Forelimb muscle (tissue), 1 donor: ENCODE measurements at places on chromosomes 12 and 14.

GRCh38 chr12:58416236-58416635 is 474.9 kb downstream of the ATP23 start:
- DNase-seq = no peak

DNA sequence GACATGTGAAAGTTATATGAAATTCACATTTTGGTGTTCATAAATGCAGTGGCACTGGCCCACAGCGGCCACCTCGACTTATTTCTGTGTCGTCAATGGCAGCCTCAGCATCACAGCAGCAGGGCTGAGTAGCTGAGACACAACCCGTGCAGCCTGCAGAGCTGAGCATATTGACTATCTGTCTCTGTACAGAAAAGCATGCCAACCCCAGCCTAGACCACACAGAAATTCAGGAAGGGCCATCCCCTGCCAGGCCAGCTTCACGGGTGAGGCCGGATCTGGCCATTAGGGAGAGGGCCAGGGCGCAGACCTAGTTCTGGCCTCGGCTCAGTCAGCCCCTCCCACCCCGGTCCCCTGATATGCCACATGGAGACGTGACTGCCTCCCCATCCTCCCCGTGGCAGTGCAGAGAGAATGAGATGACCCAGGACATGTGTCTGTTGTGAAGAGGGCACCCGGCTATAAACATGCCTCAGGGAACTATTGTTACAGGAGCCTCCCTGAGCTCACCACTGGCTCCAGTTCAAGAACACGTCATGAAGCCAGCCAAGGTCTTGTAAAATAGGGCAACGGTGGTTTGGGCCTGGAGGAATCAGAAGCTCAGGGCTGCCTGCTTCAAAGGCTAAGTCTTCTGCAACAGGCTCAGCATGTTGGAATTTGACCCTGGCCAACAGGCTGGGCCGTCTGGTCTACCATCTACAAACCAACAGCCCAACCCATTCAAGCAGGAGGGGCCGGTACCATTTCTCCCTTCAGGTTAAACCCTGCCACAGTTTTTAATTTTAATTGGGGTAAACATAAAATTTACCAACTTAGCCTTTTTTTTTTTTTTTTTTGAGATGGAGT is 25.5 kb downstream of the SCARB1 start:
- no peak for DNase-seq

DNA sequence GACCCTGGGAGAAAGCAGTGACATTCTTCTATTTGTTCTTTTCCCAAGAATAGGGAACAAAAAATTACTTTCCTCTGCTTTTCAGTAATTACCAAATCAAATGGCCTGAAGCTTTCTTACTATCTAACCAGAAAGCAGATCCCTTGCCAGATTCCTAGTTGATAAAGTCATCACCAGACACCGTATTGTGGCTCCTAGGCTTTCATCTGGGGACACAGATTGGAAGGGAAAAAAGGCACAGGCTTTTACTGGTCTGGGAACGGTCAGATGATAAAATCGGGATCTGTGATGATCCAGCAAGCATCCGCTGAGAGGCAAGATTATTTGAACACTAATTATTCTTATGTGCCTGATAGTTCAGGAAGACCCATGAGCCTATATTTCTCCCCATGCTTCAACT is 79.1 kb upstream of the BCL2L14 start:
- no peak for DNase-seq

GRCh38 chr12:71719647-71720370 is 33.9 kb downstream of the TMEM19 start:
- DNase-seq = no peak

GRCh38 chr12:10623131-10623530 is 9.7 kb upstream of the MAGOHB start:
- DNase-seq = no peak

DNA sequence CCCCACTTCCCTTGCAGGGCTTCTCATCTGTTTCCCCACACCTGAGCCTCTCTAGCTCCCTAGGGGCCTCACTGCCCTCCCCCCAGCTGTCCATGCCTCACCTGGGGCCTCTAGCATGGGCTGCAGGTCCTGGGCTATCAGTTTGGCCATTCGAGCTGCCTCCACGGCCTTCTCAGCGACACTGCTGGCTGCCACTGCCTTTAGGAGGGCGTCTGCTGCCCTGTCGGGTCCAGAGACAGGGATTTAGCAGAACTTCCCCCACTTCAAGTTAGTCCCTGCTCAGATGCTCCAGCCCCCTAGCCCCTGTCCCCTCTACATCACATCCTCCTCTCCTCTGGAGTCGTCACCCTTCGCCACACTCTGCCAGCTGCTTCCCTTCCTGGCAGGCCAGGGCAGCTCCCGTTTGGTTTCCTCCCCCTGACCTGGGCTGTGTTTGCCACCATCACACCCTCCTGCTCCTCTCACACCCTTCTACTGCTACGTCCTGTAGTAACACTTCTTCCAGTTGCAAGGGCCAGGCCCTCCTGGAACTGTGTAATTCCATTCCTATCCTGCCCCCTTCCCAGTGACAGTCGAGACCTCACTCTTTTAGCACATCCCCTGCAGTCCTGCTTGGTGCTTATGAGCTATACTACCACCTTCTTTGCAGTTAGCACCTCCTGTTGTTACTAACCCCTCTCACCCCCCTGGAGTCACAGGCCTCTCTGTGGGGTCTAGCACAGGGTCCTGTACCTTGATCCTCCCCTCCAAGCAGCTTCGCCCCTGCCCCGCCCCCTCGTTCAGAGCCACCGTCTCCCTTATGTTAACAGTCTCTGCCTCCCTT is 4.3 kb upstream of the AP1G2 start:
- DNase-seq = no peak

GRCh38 chr12:55908726-55909512 is 18.8 kb downstream of the PYM1 start:
- no peak for DNase-seq

DNA sequence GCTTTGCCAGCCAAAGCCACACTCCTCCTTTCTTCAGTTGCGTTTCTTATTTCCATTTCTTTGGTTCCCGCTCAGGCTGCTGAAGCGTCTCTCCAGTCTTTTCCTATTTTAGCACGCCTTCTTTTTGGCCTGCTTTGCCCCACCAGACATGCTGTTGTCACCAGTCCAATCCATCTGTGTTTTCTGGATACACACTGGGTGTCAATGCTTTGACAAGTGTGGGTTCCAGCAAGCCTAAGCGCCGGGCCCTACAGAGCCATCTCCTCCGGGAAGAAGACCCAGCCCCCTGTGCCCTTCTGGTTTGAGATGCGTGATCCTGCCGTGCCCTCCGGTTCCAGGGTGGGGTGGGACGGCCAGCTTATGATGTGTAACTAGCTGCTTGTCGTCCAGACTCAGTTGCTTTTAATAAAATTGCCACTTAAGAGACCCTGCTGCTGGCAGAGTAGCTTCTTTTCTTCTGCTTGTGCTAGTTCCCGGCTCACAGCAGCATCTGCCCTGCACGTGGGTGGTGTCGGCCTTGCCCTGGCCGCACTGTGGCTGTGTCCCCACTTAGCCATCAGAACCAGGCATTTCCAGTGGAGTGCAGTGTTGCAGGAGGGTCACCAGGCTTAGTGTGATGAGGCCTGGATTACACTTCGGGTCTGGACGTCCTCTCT is 29.7 kb downstream of the EML1 start:
- peak; percentile 47 for DNase-seq

- DNase-seq = peak; percentile 5
These were observed 101.2 kb downstream of the PEBP1 start for GRCh38 chr12:118237052-118237665.

DNA sequence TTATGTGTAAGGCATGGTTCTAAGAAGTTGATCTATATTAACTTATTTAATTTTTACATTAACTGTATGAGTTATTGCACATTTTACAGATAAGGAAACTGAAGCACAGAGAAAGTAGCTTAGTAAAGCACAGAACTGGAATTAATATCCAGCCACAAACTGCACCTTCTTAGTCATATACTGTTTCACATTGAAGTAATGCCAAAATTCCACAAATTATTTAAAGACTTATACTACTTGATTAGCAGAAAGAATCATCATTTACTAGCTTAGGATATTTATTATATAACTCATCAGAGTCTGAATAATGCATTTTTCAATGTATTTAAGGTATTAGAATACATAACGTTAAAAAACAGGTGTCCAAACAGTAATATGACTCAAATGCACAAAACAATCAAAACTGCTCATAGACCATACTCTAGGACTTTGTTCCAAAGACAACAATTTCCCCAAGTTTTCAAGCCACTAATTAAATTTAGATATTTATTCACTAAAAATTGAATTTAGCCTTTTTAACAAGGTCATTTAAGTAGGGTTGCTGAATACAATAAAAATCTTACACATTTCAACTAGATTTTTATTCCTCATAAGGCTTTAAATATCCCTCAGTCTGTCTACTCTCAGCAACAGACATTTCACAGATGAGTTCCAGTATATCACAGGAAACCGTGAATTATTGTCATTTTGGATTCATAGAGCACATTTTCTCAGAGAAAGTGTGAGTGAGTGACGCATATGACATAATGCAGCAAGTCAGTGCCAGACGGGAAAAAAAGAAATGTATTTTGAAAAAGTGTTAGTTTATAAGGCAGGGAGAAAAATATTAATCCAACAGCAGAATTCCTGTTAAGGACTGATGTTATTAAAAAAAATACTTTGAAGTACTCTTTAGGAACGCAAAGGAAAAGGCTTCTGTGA is 782.5 kb downstream of the TMTC2 start:
- DNase-seq = no peak

GRCh38 chr14:93109572-93110481 is 5.9 kb downstream of the ITPK1 start:
- no peak for DNase-seq

- DNase-seq = no peak
These were observed 74.3 kb upstream of the OTX2 start for GRCh38 chr14:56884617-56885016.

- no peak for DNase-seq
These were observed 360.4 kb downstream of the MED13L start for GRCh38 chr12:115916910-115917668.

DNA sequence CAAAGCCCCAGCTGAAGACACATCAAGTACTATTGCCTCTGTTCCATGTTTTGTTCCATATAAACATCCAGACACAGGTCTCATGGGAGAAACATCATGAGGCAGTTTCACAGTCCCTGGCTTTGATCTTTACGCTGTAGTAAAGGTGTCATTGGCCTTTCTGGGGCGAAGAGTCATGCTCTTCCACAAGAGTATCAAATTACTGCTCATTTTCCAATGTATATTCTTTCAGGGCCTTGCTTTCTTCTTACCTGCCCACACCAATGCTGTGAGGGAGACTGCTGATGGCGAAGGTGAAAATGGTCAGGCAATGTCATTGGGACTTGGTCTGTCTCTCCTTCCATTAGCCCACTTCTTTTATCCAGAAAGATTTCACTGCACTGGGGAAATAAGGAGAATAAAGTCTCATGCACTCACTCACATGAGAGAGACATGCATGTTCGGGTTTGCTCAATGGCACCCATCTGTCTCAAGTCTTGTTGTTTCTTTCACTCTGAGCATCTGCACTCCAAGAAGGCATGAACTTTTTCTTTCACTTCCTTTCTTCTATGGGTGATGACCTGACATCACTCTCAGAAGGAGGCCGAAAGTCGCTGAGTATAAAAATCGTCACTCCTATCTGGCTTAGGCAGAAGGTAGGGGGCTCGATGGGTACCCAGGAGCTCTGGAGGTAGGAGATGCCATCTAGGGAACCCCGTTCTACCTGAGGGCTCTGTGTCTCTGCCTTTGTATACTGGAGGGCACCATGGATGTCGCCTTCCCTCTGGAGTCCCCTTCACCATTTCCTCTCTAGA is 1.3 kb upstream of the JDP2 start:
- DNase-seq = no peak

DNA sequence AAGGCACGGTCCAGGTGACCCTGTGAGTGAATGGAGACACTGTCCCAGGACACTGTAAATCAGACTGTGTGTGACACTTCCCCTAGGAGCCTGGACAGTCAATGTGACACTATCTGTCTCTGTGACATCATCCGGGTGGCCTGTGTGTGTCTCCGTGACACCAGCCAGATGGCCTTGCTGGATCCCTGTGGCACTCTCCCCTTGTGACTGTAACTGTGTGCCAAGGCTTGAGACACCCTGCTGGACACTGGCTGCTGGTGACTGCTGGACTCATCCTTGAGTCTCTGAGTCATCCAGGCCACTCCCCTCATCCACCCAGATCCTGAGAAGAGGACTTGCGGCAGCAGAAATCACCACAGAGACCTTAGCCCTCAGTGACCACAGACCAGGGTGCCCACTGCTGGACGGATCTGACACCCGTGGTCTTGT is 51.6 kb downstream of the MVK start:
- DNase-seq = no peak

- no peak for DNase-seq
These were observed 53.9 kb upstream of the PTGR2 start for GRCh38 chr14:73797543-73798265.

GRCh38 chr14:73863209-73863608 is 11.6 kb downstream of the PTGR2 start:
- DNase-seq = no peak

DNA sequence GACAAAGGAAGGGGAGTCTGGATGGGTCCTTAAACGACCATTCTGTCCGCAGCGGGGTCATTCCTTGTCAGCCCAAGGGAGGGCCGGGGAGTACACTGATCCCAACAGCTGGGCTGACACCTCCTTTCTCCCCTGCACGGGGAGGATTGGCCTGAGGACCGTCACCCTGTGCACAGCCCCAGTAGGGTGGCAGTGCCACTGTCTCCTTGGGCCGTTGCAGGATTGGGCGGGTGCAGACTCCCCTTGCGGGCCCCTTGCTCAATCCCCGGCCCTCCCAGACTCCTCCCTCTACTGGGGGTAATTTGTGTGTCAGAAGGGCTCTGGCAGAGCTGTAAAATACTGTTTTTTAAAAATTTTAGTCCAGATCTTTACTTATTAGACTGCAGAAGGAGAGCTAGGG is 12.6 kb upstream of the AMN start:
- DNase-seq = no peak

DNA sequence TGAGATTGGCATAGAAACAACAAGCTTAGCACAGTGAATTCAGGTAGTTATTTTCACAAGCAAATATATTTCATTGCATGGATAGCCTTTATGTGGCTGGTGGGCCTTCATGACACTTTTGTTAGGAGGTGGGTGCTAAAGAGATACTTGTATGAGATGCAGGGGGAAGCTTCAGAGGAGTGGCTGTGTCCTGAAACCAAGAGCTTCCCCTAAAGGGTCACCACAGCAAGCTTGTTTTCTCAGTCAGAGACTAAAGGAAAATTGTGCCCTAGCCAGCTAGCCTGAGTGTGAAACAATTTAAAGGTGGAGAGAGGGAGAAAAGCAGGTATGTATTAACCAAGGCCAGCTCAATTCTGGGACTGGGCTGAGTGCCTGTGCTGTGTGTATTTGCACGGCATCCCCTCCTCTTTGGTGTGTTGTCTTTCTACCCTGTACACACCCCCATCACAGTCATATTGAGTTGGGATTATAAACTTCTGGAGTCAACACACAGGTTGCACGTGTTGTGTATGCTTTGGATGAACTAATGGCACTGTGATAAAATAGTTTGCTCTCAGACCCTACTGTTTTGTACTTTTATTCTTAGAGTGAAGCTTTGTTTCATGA is 79.2 kb downstream of the RASSF8 start:
- DNase-seq = no peak

- no peak for DNase-seq
These were observed 74.9 kb downstream of the EPS8 start for GRCh38 chr12:15714256-15714655.

GRCh38 chr14:74977901-74978385 is 22.5 kb upstream of the PGF start:
- no peak for DNase-seq
